IgD-negative memory B cell (primary cell): ENCODE measurements at places on chromosomes 2 and 18. TPM values are rescaled to one million over a fixed set of nuclear protein-coding genes. Genes with fewer than 3 reads are reported as not detected.

WDFY1 gene
- polyA plus RNA-seq = 36.1 TPM

GPR75 gene
- polyA plus RNA-seq = 0.10 TPM

TMEM247 gene
- polyA plus RNA-seq = not detected

DCDC2C gene
- not detected for polyA plus RNA-seq

PROC gene
- polyA plus RNA-seq = not detected
